Head of caudate nucleus (tissue), 42 donors: ENCODE measurements at places on chromosomes 6 and 20.

- no peak for DNase-seq
These were observed 27.1 kb downstream of the PRR18 start for GRCh38 chr6:166281104-166281503.

- peak; percentile 53 for DNase-seq
These were observed 27.2 kb downstream of the UBE2V1 start for GRCh38 chr20:50085481-50086365.

DNA sequence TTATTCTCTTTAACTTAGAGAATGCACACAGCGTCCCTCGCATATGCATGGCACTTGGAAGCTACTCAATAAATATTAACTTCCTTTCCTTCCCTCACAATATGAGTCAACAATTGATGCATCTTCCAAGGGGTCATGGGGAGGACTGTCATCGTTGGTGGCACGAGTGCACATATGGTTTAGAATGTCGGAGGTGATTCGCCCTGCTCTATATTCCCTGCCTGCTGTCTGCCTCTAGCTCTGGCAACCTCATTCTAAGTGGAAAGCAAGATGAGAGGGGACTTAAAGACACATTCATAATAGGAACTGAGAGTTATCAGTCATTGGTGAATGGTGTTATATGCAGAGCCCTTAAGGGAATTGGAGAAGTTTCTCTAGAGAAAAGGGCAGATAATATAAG, 44.6 kb downstream of the MAK start:
- DNase-seq = no peak

DNA sequence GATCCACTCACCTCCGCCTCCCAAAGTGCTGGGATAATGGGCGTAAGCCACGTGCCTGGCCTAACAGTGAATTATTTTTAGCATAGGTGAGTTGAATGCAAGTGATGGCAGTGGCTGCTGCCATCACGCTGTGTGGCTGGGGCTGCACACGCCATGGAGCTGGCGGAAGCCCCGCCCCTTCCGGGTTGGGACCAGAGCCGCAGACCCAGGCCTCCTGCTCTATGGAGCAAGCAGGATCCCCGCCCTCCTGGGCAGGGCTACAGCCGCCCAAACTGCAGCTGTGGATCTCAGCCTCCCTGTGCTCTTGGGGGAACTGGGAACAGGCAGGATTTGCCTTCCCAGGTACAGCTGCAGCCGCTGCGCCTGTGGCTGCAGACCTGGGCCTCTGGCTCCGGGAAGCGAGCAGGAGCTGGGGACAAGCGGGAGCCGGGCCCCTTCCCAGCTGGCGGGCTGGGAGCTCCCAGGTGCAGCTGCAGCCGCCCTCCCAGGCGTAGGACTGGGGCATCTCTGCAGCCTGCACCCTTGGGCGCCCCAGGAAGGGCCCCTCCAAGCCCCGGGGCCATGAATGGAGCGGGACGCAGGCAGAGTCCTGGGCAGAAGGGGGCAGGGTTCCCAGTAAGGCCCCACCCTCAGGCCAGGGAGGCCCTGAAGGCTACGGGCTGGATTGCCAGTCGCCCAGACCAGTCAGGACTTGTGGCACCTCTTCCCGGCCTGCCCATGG, 30.9 kb upstream of the SLA2 start:
- DNase-seq = no peak

DNA sequence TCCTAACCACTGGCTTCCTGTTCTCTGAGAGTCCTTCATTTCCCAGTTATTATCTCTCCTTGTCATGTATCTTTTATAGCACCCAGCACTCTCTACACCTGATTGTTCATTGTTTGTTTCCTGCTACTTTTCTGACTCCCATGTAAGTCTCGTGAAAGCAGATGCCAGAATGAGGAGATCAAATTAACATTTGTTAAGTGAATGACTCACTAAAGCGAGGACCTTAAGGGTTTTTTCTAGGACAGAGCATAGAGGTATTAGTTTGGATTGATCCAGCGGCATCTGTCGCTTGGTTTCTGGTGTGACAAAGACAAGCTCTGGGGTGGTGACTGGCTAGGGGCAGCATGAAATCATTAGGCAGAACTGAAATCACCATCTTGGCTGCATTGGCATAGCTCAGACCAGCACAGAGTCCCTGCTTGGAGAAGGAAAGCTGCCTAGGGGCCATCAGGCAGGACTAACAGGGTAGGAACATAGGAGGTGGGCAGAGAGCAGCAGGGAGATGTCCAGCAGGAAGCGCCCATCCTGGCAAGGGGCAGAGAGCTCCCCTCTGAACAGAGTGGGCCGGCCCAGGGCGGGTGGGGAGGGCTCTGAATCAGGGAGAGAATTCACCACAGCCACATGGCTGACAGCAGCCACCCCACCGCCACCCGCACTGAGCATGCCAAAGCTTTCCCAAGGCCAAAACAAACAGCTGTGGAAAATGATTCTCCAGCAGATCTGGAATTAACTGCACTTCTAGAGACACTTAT, 97.1 kb upstream of the CEP85L start:
- peak; percentile 64 for DNase-seq

GRCh38 chr6:30903236-30903635, 4.8 kb upstream of the GTF2H4 start:
- no peak for DNase-seq

- no peak for DNase-seq
These were observed 104.0 kb downstream of the ISM1 start for GRCh38 chr20:13325033-13325432.

DNA sequence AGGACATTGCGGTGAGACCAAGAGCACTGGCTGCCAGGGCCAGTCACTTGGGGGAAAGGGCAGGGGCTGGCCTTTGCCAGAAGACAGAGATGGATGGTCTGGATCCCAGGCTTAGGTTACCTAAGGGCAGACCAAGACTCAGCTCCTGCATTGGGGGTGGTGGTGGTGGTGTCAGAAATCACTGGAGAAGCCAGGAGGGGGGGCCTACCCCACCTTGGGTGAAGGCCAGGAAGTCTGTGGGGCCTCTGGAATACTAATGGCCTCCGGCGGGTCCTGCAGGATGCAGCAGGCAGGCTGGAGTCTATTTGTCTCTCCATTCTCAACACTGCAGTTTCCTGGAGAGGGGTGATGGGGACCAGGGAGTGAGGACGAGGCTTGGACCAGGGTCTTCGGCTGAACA, 32.8 kb downstream of the CD40 start:
- no peak for DNase-seq

GRCh38 chr20:63398744-63399514, 37.8 kb upstream of the CHRNA4 start:
- DNase-seq = no peak

GRCh38 chr6:72931325-72931887, 293.9 kb downstream of the KHDC1L start:
- DNase-seq = no peak

DNA sequence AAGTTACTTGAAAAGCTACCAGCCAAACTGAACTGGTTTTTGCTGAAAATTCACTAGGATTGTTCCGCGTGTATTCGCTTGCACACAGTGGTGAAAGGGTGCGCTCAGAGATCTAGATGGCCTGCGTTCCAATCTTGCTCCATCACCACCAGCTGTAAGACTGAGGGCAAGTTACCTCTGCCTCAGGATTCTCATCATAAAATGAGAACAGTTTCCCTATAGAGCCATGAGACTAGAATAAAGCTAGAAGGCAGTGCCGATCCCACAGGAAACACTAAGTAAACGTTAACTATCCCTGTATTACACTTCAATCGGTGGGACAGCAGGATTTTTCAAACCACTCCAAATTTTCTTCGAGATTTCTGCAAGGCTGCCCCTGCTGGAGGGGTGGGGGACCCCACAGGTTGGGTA, 838 bp downstream of the AHCY start:
- DNase-seq = no peak

GRCh38 chr6:14693301-14694192, 552.3 kb upstream of the JARID2 start:
- DNase-seq = no peak

DNA sequence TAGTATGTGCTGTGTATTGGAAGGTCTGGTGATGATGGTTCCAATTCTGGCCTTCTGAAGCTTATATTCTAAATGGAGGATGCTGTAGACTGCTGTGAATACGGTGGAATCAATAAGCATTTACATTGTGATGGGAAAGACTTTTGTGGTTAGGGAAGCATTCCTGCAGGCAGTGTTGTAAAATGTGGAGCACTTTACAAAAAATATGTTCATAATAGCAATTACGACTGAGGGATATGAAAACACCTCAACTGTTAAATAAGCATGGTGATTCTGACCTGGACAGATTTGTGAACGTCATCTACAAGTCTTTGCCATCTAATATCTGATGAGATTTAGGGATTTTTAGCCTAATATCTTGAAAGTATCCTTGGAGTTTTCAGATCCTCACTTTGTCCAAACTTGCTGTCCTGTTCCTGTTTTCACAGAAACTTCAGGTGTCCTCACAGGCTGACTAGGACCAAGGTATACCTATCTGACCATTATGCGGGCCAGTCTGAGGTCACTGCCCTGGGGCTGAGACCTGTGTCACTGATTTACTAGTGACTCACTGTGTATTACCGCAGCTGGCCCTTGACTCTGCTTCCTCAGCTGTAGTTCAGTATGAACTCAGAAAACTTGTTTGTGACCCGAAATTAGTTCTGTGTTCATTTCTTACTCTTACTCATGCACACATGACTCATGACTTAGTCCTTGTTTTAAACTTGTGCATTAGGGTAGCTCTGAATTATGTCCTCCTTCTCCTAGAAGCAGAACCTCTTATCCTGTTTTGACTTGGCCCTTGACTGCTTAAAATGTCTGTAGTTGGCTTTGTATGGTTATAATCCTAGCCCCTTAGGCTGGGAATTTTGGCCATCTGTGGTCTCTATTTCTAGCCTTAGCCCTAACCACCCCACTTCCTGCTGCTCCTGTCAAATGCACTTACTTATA, 343.0 kb downstream of the CDKAL1 start:
- DNase-seq = no peak

DNA sequence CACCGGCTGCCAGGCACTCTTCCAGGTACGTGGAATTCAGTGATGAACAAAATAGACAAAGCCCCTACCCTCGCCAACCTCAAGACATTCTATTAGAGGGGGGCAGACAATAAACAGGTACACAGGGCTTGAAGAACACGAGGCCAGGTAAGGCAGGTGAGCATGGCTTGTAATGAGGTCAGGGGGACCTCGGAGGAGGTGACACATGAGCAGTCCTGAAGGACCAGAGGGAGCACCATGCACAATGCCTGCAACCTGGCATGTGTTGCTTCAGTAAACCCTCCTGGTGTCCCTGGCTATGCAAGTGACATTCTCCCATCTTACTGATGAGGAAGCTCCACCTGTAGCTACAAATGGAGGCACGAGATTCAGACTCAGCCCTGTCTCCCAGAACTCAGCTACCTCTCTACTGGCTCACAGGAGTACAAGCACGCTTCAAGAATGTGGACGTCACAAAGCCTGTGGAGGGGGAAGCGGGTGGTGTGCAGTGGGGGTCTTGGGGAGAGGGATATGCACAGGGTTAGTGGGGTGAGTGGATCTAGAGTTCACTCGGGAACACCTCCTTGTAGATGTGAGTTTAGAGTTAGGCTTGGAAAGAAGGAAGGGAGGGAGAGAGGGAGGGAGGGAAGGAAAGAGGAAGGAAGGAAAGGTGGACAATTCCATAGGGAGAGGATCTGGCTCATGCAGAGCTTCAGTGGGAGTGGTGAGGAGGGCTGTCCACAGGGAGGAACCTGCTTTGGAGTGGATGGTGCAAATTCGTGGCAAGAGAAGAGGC, 7.6 kb upstream of the MAPK13 start:
- no peak for DNase-seq

- peak; percentile 69 for DNase-seq
These were observed 11.7 kb downstream of the TFEB start for GRCh38 chr6:41723530-41724227.

DNA sequence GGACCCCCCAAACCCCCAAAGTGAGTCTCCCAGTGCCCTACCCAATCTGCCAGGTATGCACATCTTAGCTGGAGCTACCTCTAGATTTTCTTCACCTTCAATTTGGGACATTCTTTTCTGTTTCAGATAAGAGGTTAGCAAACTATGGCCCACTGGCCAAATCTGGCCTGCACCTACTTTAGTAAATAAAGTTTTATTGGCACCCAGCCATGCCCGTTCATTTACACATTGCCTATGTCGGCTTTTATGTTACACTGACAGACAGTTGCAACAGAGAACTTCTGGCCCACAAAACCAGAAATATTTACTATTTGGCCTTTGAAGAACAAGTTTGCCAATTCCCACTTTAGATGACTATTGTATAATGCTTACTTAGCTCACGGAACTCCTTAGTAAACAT, 55.9 kb upstream of the STX16 start:
- no peak for DNase-seq

DNA sequence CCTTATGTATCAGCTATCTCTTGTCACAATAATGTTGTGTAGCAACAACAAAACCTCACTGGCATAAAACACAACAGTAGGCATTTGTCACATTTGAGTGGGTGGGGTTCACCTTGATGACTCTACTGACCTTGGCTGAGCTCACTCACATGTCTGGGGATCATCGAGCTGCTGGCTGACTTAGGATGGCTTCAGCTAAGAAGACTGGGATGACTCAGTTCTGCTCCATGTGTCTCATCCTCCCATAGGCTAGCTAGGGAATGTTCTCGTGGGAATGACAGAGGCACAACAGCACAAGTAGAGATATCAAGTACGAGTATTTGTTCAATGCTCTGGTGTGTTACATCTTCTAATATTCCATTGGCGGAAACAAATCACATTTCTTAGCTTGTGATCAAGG, 167.9 kb downstream of the PLCB1 start:
- no peak for DNase-seq

DNA sequence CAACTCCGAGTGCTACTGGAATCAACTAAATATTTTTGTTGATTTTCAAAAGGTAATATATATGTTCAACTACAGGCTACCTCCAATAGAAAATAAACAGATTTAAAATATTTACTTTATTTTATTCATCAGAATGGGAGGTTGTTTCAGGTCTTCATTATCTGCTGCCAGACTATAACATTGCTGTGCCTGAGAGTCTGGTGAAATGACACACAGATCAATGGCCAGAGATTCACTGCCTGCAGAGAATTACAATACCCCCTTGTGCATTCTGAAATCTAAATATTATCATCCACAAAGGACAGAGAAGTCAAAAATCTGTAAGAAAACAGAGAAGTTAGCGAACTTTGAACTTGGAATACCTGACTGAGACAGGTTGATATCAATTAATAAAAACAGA, 667.8 kb upstream of the GJE1 start:
- DNase-seq = no peak

DNA sequence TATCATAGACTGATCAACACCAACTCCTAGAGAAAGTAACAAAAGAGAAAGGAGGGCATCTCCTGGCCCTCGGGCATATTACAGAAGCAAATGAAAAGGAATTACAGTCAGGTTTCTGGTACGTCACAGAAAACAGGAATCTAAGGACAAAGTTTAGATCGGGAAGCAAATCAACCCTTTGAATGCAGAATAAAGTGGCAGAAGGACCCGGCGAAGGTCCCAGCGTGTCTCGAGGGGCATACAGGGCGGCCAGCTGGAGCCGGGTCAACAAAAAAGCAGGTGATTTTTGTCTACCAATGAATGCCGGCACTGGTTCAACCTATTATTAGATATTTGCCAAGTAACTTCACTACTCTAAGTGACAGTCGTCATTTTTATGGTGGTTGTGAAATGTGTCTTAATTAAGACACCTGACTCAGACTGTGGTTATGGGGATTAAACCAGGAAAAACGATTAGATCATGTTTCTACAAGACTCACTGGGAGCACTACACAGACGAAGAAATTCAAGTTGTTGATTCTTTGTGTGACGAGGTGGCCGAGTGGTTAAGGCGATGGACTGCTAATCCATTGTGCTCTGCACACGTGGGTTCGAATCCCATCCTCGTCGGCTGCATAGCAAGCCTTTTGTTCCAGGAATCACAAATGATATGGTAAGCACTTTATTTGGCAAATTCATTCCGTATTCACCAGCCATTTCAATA, 12.4 kb upstream of the ZSCAN9 start:
- DNase-seq = no peak
